Right lung (tissue), 10 donors: ENCODE measurements at places on chromosomes 12 and 14. TPM values are rescaled to one million over a fixed set of nuclear protein-coding genes. Genes with fewer than 3 reads are reported as not detected.

Gene SLC17A8
- polyA plus RNA-seq = 4.6 TPM

DNA sequence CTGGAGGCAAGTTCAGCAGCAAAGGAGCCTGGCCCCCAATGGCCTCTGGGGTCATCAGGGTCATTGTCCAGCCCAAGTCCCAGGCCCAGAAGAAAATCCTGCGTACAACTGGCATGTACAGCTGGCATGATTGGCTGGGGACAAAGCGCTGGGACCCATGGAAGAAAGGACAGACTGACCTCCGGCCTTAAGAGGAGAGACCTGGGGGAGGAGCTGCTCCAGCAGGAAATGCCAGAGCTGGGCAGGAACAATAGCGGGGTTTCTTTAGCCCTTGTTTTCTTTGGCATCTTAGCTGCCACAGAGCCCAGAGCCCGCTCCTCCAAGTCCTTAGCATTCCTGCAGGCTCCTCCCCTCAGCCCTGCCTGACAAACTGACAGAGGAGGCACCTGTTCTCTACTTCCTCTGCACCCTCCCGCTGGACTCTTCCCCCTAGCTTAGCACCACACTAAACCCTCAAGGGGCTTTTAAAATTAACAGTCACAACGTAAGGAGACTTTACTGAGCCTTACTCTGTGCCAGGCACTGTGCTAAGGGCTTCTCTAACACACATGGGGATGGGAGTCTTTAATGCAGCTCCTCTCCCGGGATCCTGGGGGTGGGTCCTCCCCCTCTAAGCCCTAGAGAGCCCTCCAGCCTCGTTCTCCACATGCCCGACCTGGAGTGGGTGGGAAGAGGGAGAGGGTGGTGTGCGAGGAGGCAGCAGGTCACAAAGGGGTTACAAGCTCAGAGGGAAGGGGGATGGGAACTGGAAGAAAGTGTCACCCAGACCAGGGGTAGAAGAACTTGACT lies 1.8 kb upstream of the AQP5 start:
- no peak for DNase-seq

Gene PPP4R3A
- polyA plus RNA-seq = 118 TPM

Gene C14orf132
- 24.8 TPM for polyA plus RNA-seq

Gene TAS2R13
- 0.30 TPM for polyA plus RNA-seq

- no peak for DNase-seq
Observed at GRCh38 chr12:123227581-123228258, 5.2 kb downstream of the MPHOSPH9 start.

DNA sequence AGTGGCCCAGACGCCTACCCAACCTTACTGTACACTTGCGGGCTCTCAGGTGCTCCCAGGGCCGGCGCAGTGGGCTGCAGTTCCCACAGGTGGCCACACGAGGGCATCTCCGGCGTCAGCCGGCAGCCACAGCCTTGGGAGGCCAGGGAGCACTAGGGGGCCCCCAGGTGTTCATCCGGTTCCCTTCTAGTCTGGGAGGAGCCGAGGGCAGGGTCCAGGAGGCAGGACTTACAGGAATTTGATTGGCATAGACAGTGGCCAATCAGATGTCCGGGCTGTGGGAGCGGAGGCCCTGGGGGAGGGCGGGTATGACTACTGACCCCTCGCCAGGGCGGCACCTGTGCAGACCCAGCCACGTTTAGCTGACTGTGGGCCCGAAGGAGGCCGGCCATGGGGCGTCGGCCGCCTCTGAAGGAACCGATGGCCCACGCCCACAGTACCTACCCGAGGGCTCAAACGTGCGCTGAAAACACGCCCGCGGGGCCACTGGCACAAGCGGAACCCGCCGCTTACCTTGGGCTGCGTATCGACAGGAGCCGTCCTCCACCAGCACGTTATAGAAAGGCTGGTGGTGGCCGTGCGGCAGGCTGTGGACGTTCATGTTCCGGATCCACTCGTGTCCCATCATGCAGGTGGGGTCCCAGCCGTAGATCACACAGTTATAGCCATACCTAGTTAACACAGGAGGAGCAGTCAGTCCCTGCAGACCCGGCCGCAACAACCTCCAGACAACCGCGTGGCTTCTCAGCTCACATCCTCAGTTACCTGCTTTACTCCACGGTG lies 34.8 kb downstream of the FBXO21 start:
- no peak for DNase-seq

- no peak for DNase-seq
Observed at GRCh38 chr12:90618586-90618985, 336.4 kb downstream of the CCER1 start.

GRCh38 chr14:30966415-30967363 lies 58.8 kb upstream of the AP4S1 start:
- no peak for DNase-seq

DNA sequence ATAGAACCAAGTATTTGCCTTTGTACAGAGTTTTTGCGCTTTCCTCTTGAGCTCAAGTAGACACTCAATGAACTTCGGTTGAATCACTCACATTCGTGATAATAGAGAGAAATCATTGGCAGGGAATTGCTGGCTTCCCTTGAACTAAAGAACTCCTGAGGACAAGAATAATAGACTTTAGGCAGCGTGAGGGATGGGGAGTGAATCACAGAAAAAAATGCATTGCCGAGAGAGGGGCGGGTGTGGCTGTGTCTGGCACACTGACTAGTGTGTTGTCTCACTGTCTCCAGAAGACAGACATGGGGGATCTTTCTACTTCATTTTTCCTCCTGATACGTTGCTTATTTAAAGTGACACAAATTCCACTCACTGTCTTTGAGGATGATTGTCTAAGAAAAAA lies 805.2 kb downstream of the BCL11B start:
- no peak for DNase-seq

- no peak for DNase-seq
Observed at GRCh38 chr12:84036912-84037311, 875.7 kb downstream of the SLC6A15 start.

Gene C12orf54
- polyA plus RNA-seq = 1.3 TPM

DNA sequence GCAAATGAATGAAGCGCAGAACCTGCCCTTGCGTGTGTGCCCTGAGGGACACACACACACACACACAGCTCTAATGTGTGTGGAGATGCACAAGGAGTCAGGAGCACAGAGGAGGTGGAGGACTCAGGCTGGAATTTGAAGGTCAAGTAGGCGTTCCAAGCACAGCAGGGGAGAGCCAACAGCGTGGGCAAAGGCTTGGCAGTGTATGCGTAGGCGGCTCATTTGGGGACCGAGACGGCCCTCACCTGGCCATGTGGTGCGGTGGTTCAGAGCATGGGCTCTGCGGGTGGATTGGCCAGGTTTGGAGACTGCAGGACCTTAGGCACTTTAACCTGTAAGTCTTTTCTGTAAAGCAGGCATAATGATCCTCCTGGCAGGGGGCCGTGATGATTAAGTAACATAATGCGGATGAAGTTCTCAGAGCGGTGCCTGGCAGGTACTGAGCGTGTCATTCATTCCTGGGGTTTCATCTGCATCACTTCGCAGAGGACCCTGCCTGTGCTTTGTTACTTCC lies 69.5 kb upstream of the SLC24A4 start:
- no peak for DNase-seq

Gene ASCL1
- polyA plus RNA-seq = 1.9 TPM

Gene IRAK3
- 29.4 TPM for polyA plus RNA-seq

DNA sequence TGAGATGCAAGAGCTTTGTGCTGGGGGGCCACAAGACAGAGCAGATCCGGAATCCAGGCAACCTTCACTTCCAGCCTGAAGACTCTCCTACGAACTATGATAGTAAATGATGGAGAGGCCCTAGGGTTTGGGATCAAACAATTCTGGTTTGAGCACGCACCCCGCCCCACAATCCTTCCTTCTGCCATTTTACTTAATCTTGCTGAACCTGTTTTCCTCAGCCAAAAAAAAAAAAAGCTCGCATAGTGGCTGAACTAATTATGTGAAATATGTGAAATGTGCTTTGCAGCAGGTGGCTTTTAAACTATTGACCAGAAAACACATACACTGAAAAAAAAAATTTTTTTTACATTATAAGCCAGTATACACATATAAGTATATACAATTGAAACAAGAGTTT lies 667 bp upstream of the ITFG2 start:
- DNase-seq = no peak

DNA sequence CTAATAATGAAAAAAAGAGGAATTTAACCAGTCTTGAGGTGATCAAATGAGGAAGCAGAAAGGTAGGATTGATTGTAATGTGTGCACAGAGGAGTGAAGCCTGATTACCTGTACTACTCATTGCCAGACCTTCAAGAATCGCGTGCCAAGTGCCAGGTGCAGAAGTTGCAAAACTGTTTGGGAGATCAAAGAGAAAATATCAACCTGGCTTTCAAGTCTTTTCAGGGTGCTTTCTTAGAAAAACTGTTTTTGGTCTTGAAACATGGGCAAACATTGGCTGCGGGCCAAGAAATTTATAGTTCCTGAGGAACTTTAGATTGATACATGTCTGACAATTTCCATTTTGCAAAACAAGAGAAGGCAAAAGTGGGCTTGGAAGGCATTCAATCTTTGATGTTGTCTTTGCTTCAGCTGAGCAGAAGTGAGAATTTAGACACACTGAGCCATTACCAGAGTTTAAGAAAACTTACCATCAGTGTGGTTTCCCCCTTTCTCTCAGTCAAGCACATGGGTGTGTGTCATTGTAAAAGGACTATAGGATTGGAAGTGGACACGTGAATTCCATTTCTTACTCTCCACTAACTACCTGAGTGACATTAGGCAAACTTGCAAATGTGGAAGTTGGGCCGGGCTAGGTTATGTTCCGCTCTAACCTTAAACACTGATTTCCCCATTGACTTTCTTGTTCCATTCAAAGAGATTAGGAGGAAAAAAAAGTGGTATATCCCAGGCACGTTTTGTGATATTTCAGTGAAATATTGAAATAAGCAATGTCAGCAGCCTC lies 486.2 kb downstream of the DIO2 start:
- DNase-seq = peak; percentile 14

Gene MYO1H
- polyA plus RNA-seq = 1.1 TPM
